CD4-positive, alpha-beta T cell treated with Interleukin-6 at 100 ng/mL for 8 hours (primary cell): ENCODE measurements at places on chromosomes 2 and 18.

- no peak for DNase-seq
These were observed 69.5 kb downstream of the EPAS1 start for GRCh38 chr2:46366668-46367052.

DNA sequence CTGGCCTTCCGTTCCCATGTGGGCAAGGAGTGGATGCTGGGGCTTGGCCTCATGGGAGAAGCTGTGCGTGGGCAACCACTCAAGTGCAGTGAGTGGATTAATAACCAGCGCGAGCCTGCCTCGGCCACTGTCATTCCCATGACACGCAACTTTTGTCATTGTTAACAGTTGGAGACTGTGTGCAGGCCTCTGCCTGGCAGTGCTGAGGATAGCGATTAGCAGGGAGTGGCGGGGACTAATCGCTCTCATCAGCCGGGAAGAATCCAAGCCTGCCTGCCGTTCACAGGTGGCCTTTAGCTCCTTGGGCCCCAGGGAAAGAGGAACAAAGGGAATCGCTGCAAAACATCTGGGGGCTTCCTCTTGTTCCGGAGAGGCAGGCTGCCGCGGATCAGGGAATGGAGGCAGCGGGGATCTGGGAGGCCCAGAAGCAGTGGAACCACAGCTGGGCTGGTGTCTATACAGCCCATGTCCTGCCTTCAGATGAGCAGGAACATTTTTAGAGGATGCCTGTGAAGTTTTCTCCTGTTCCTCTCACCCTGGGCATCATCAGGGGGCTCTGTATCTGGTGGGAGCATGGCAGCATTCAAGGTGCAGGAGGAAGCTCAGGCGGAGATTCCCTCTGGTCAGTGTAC is 53.8 kb downstream of the CTIF start:
- no peak for DNase-seq

GRCh38 chr2:62415518-62415917 is 90.5 kb downstream of the TMEM17 start:
- DNase-seq, result no peak

- DNase-seq, result no peak
These were observed 35.5 kb downstream of the RPRM start for GRCh38 chr2:153443106-153443505.

DNA sequence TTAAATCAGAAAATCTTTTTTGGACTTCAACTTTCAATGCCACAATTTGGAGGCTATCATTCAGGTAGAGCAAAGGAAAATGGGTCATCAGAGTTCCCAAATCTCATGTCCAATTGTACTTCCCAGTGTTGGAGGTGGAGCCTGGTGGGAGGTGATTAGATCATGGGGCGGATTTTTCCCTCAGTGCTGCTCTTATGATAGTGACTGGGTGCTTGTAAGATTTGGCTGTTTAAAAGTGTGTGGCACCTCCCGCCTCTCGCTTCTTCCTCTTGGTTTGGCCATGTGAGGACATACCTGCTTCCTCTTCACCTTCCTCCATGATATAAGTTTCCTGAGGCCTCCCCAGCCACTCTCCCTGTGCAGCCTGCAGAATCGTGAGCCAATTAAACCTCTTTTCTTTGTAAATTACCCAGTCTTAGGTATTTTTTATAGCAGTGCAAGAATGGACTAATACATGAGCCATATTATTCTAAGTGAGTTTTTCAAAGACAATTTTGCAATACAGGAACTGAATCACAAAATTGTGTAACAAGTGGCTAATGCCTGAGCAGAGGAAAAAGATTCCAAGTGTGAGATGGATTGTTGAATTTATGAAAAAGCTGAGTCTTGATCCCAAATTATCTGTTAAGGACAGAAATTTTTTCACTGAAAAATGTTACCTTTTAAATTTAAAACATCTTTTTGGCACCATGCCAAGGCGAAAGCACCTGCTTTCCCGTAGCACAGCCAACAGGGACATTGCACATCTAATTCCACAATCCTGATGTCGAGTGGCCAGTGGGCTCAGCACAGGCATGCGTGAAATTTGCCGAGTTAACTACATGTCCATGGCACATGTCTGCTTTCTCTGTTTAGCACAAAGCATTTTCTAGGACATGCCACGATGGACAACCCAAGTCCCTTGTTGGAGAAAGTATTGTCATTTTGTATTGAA is 150.9 kb downstream of the COL6A3 start:
- no peak for DNase-seq
